ENCODE measurements at places on chromosomes 12 and 14.

DNA sequence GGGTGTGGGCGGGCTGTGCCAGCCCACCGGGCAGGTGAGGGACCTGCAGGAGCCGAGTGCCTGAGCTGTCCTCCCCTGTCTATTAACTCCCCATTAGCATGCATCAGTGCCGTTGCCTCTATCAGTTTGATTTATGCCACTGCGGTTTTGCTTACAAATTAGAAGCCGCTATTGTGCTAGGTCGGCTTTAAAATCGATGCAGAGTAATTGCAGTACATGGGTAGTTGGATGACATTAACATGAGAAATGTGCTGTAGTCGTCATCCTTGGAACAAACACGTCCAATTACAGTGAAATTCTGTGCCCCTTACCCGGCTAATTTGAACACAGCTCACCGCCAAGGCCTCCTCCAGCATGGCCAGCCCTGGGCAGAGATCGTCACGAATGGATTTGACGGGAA lies 145.8 kb downstream of the TSPAN9 start:
- DNase-seq = no peak

DNA sequence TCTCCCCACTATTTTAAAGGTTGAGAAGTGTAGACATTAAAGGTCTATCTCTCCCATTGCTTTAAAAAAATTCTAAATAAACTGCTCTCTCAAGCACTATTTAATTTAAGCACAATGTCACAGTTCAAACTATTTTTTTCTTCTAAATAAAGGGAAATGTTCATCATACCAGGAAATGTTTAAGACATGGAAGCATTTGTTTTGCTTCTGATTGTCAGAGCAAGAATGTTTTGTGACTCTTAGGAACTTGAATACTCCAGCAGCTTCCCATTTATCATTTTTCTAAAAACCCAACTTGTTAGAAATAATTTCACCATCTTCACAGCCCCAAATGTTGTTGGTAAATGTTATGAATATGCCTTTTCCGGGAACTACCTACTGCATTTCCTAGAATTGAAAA lies 121.8 kb upstream of the NTF3 start:
- no peak for DNase-seq

DNA sequence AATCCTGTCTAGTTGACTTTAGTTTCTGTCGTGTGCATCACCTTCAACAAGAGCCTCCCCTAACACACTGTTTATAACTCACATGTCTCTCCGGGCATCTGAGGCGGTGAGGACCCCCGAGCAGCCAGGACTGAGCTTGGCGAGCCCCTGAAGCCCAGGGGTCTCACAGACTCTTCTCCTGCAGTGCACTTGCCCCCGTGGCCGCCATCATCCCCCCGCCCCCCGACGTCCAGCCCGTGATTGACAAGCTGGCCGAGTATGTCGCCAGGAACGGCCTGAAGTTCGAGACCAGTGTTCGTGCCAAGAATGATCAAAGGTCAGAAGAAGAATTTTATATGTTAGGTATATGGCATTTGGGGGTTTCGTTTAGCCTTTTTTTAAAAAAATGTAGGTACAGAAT lies 43.3 kb downstream of the SFSWAP start:
- DNase-seq = no peak

DNA sequence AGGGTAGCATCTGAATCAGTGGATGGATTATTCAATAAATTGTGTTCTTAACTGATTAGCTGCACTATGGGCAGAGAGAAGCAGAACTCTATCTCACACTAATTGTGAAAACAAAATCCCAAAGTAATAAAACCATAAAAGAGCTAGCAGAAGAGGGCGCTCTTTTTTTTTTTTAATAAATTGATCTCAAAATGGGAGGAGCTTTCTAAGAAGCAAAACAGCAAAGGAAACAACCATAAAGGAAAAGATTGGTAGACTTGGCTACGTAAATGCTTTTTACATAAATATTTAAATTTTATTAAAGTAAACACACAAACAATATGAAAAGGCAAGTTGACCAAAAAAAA lies 1.5 kb upstream of the TM7SF3 start:
- DNase-seq = peak; percentile 59

DNA sequence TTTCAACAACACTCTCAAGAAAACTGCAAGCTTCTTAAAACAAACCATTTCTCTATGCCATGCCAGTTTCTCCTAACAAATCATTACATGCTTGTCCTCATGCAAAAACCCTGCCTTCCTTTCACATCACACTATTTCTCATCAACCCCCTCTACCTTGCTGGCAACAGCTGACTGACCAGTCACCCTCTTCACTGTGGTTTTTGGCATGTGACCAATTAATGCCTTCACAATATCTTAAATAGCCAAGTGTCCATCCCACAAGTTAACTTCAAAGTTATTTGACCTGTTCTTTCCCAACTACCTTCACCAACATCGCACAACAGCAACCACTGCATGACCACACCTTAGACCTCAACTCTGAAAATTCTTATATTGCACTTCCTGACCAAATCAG lies 159.6 kb downstream of the CEP128 start:
- DNase-seq = no peak

DNA sequence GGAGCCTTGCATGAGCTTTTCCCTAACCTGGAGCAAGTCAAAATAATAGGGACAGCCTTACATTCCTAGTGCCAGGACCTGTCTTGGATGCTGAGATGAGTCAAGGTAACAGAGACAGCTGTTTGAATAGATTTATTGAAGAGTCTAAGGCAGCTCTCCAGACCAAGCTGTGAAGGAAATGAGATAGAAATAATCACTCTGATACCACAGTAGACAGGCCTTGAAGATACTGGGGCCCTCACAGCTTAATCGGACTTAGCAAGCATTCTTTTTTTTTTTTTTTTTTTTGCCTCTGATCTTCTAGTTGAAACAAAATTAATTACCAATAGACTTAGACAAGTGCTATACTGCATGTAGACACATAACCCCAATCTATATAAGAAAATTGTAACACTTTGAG lies 3.1 kb upstream of the RNASE9 start:
- DNase-seq = no peak

- DNase-seq = no peak
These were observed 114.8 kb upstream of the LHX5 start for GRCh38 chr12:113586461-113586860.
